Glutamatergic neuron (in vitro differentiated cells): ENCODE measurements at places on chromosomes 1 and 21. TPM values are rescaled to one million over a fixed set of nuclear protein-coding genes. Genes with fewer than 3 reads are reported as not detected.

DNA sequence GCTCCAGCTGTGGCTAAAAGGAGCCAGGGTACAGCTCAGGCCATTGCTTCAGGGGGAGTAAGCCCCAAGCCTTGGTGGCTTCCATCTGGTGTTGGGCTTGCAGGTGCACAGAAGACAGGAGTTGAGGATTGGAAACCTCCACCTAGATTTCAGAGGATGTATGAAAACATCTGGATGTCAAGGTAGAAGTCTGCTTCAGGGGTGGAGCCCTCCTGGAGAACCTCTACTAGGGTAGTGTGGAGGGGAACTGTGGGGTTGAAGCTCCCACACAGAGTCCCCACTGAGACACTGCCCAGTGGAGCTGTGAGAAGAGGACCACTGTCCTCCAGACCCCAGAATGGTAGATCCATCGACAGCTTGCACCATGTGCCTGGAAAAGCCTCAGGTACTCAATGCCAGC is 183.0 kb downstream of the PDE4B start:
- peaks cover 2% of the 10 kb centered on the region for H3K27me3 ChIP-seq
- peaks cover 12% of the 10 kb centered on the region for H3K36me3 ChIP-seq
- DNase-seq = no peak
- no peak overlapping the region for H3K27ac ChIP-seq

DNA sequence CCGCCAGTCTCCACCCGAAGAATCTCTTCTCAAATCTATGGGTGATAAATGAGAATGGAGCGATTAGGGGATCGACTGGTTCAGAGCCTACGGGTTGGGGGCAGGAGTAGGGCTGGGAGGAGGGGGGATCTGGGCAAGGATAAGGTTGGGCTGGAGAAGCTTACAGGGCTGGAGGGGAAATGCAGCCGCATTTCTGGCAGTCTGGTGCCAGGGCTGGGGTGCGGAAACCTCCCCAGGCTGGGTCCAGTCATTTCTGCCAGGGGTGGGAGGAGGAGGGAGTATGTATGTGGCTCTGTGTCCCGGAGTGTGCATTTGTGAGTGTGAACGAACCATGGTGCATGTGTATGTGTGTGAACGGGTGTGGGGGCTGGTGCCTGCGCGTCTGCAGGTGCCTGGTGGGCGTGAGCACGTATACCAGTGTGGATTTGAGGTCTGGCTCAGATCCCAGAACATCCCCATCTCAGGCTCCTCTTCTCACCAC is 10.2 kb downstream of the C1orf216 start:
- no peaks in the 10 kb centered on the region for H3K36me3 ChIP-seq
- peak; percentile 46 for DNase-seq
- peaks cover 12% of the 10 kb centered on the region for H3K4me1 ChIP-seq
- peak overlapping the region; percentile 94 for H3K27ac ChIP-seq
- H3K4me3 ChIP-seq = peak overlapping the region; percentile 83

- no peak overlapping the region for H3K4me3 ChIP-seq
- H3K4me1 ChIP-seq = no peaks in the 10 kb centered on the region
- DNase-seq = no peak
- H3K27me3 ChIP-seq = no peaks in the 10 kb centered on the region
- no peaks in the 10 kb centered on the region for H3K36me3 ChIP-seq
These were observed 161.5 kb downstream of the DNM3 start for GRCh38 chr1:172002725-172003345.

DNA sequence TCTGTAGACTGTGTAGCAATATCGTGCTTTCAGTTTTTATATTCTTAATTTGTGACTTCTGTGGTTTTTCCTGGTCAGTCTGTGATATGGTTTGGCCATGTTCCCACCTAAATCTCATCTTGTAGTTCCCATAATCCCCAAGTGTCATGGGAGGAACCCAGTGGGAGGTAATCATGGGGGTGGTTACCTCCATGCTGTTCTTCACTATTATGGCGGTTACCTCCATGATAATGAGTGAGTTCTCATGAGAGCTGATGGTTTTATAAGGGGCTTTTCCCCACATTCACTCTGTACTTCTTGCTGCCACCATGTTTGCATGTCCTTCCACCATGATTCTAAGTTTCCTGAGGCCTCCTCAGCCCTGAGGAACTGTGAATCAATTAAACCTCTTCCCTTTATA is 169.8 kb downstream of the LEPR start:
- DNase-seq = no peak
- H3K4me3 ChIP-seq = no peak overlapping the region
- H3K36me3 ChIP-seq = no peaks in the 10 kb centered on the region
- no peak overlapping the region for H3K27ac ChIP-seq

DNA sequence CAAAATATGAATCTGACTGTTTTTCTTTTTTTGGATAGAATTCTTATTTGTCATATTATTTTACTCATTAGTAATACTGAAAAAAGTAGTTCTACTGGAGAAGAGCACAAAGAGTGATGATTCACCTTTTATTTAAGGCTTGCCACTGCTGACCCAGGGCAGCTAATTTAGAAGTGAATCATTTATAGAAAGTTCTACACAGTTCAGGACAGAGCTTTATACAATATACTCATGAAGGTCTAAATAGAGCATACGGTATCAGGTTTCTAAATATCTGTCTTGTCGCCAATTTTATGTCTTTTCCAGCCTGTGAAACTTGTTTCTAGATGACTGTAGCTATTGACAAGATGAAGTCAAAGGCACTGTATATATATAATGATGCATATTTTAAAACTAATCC is 25.0 kb downstream of the GIPC2 start:
- H3K4me3 ChIP-seq = no peak overlapping the region
- H3K36me3 ChIP-seq = no peaks in the 10 kb centered on the region
- H3K4me1 ChIP-seq = no peaks in the 10 kb centered on the region
- DNase-seq = no peak
- H3K27me3 ChIP-seq = no peaks in the 10 kb centered on the region
- H3K27ac ChIP-seq = no peak overlapping the region

GRCh38 chr1:18714404-18715175 is 83.9 kb downstream of the PAX7 start:
- H3K27ac ChIP-seq = no peak overlapping the region
- no peak overlapping the region for H3K4me3 ChIP-seq
- no peaks in the 10 kb centered on the region for H3K36me3 ChIP-seq
- DNase-seq = no peak
- peaks cover 18% of the 10 kb centered on the region for H3K4me1 ChIP-seq

GRCh38 chr1:70542030-70542429 is 131.0 kb downstream of the CTH start:
- no peak overlapping the region for H3K4me3 ChIP-seq
- no peaks in the 10 kb centered on the region for H3K36me3 ChIP-seq
- no peaks in the 10 kb centered on the region for H3K27me3 ChIP-seq
- DNase-seq = no peak
- H3K4me1 ChIP-seq = no peaks in the 10 kb centered on the region

DNA sequence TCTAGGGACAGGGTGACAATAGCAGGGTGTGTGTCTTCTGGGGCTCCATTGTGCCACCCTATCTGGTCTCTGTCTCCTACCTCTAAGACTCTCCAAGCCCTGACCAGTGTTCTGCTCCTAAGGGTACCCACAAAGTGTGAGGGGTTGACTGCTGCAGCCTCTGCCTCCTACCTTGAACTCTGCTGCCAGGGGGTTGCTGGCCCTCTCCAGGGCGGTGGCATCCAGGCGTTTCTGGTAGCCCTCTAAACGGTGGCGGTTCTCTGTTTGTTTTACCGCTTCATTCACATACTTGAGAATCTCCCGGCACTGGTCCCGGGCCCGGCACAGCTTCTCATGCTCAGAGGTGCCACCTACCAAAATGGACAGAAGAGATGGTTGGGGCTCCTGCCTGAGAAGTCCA is 24.4 kb downstream of the LRRC71 start:
- DNase-seq = no peak
- no peak overlapping the region for H3K27ac ChIP-seq
- no peaks in the 10 kb centered on the region for H3K4me1 ChIP-seq
- peaks cover 7% of the 10 kb centered on the region for H3K27me3 ChIP-seq

- H3K27ac ChIP-seq = no peak overlapping the region
- DNase-seq = peak; percentile 77
- no peak overlapping the region for H3K4me3 ChIP-seq
- H3K36me3 ChIP-seq = peaks cover 11% of the 10 kb centered on the region
These were observed 258.5 kb downstream of the TRABD2B start for GRCh38 chr1:47738560-47739182.

- H3K27me3 ChIP-seq = peaks cover 2% of the 10 kb centered on the region
- no peaks in the 10 kb centered on the region for H3K4me1 ChIP-seq
- no peak overlapping the region for H3K27ac ChIP-seq
- no peaks in the 10 kb centered on the region for H3K36me3 ChIP-seq
- DNase-seq = no peak
These were observed 487.3 kb downstream of the SIPA1L2 start for GRCh38 chr1:232142403-232143314.

GRCh38 chr1:59115865-59116264 is 181.0 kb upstream of the FGGY start:
- DNase-seq = no peak
- H3K36me3 ChIP-seq = no peaks in the 10 kb centered on the region
- H3K27ac ChIP-seq = no peak overlapping the region

DNA sequence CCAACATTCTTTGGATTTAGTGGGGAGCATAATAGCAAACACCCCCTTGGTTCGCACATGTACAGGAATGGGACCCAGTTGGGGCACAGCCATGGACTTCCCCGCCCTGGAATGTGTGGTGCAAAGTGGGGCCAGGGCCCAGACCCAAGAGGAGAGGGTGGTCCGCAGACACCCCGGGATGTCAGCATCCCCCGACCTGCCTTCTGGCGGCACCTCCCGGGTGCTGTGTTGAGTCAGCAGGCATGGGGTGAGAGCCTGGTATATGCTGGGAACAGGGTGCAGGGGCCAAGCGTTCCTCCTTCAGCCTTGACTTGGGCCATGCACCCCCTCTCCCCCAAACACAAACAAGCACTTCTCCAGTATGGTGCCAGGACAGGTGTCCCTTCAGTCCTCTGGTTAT is 21.8 kb downstream of the UQCRHL start:
- no peaks in the 10 kb centered on the region for H3K36me3 ChIP-seq
- H3K27me3 ChIP-seq = peaks cover 6% of the 10 kb centered on the region
- DNase-seq = no peak
- peaks cover 3% of the 10 kb centered on the region for H3K4me1 ChIP-seq

- no peak for DNase-seq
- H3K36me3 ChIP-seq = no peaks in the 10 kb centered on the region
- H3K4me3 ChIP-seq = no peak overlapping the region
- H3K27ac ChIP-seq = no peak overlapping the region
These were observed 19.1 kb downstream of the SRSF4 start for GRCh38 chr1:29162476-29163138.

GRCh38 chr1:206094024-206094423 is 23.2 kb downstream of the AVPR1B start:
- peak overlapping the region; percentile 38 for H3K27ac ChIP-seq
- no peak for DNase-seq
- peaks cover 9% of the 10 kb centered on the region for H3K4me1 ChIP-seq

DNA sequence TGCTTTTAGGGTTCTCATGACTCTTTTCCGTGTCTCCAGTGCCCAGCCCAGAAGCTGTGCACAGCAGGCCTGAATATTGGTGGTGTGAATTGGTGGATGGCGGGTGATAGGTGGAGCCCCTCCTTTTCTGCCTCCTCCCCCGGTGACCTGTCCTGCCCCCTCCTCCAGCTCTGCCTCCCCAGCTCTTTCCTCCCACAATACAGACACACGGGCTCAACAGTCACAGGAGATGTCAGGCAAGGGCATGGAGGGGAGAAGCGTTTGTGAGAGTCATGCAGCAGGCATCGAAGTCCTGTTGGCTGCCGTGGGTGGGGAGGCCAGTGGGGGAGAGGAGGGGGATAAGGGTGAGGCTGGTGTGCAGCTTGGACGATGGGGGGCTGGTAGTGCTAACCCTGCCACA is 17.3 kb upstream of the TTC4 start:
- H3K4me1 ChIP-seq = peaks cover 8% of the 10 kb centered on the region
- DNase-seq = no peak
- H3K27me3 ChIP-seq = peaks cover 8% of the 10 kb centered on the region
- H3K36me3 ChIP-seq = no peaks in the 10 kb centered on the region
- H3K4me3 ChIP-seq = no peak overlapping the region

GRCh38 chr1:198681831-198682759 is 43.3 kb downstream of the PTPRC start:
- H3K27me3 ChIP-seq = no peaks in the 10 kb centered on the region
- peak overlapping the region; percentile 67 for H3K27ac ChIP-seq
- H3K36me3 ChIP-seq = no peaks in the 10 kb centered on the region
- peaks cover 14% of the 10 kb centered on the region for H3K4me1 ChIP-seq

- H3K36me3 ChIP-seq = peaks cover 5% of the 10 kb centered on the region
- H3K4me3 ChIP-seq = no peak overlapping the region
- H3K27me3 ChIP-seq = peaks cover 3% of the 10 kb centered on the region
- no peaks in the 10 kb centered on the region for H3K4me1 ChIP-seq
- no peak for DNase-seq
These were observed 92.6 kb upstream of the NGF start for GRCh38 chr1:115430441-115431158.

Gene FCRL2
- not detected for total RNA-seq

Gene ADGRB2
- 15.8 TPM for total RNA-seq

Gene FAM72C
- 0.22 TPM for total RNA-seq

Gene NLRP3
- not detected for total RNA-seq

Gene FOXD3
- total RNA-seq = 0.39 TPM

Gene CACNA1S
- total RNA-seq = 0.07 TPM

Gene SPATA17
- 0.78 TPM for total RNA-seq

Gene CXADR
- 54.9 TPM for total RNA-seq

Gene KIF17
- total RNA-seq = 1.6 TPM

Gene PLA2G2D
- not detected for total RNA-seq

Gene PRDM15
- total RNA-seq = 10.2 TPM

Gene DLGAP3
- total RNA-seq = 44.8 TPM
